ENCODE measurements at places on chromosomes 7 and 10.

- DNase-seq, result no peak
Measured at GRCh38 chr10:124566981-124567835, 105.6 kb downstream of the LHPP start.

GRCh38 chr7:142301923-142302550, 44.2 kb upstream of the PRSS58 start:
- DNase-seq, result no peak

- DNase-seq, result no peak
Measured at GRCh38 chr10:32148864-32149251, 92.6 kb upstream of the KIF5B start.

DNA sequence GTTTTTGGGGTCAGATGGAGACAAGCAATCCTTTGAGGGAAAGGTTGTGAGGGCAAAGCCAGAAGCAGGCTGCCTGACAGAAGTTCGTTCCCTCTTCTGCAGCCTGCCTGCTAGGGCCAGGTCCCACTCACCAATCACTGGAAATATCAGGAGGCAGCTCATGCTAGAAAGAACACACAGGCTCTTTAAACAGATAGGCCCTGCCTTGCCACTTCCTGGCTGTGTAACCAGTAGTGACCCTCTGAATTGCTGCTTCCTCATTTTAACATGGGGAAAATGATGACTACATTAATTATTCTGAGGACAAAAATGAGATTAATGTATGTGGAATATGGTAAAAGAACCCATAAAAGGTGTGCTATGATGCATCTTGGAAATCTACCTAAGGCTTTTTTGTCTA, 50.5 kb upstream of the MRLN start:
- DNase-seq, result no peak

DNA sequence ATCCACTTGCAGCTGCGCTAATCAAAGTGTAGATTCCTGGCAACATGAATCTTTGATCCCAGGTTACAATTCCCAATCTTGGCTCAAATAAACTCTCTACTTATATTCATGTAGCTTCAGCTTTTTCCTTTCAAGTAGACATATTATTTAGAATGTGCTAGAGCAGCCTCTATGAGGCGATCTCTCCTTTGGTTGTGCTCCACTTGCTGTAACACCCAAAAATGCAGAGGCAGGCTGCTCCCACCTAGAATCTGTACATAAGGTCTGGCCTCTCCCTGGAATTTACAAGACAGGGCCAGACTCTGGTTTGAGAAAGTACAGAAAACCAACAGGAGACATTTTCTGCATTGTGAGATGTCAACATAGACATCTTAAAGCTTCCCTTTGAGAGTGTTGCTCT, 23.1 kb downstream of the ZNF107 start:
- no peak for DNase-seq

DNA sequence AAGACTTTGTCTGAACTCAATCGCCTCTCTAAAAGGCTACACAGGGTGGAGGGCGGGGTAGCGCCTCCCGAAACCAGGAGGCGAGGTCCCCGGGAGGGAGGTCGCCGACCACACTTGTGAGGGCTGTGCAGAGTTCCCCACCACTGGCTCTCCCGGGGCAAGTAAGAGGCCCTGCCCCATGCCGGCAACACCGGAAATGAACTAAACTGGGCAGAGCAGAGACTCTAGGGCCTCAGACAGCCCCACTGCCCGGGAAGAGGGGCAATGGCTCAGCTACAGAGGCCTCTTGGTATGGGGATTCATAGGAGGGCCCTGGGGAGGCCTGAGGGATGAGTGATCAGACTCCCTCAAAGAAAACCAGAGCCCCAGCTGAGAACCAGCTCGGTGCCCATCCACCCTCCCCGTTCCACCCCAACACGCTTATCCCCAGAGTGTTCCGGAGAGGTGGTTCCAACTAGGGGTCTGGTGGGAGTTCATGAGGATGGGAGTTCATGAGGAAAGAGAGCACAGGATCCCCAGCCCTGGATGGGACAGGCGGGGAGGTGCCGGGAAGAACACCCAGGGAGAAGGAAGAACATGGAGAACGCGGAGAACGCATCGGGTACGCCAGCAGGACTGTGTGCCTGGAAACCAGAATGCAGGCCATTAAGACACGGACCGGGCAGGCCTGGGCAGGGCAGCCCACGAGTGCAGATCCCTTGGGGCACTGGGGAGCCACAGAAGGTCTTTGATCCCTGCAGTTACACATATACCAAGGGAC, 89.4 kb upstream of the MYL10 start:
- DNase-seq, result no peak

- no peak for DNase-seq
Measured at GRCh38 chr7:3657206-3657605, 356.2 kb downstream of the SDK1 start.

DNA sequence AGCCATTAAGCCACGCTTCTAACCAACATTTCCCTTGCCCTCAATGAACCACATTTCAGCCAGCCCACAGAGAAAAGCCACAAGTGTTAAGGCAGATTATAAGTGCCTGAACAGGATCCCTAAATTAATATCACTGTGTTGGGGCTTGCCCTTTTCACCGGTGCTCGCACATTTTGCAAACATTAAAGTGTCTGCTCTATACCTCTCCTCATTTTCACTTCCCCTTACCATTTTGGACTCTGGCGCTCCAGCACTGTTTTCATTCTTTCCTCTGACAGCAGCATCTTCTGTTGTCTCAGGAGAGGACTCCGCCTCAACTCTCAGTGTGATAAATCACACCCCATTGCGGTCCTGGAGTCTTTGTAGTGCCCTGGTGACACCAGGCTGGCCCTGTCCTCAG, 274.2 kb downstream of the BAMBI start:
- no peak for DNase-seq

DNA sequence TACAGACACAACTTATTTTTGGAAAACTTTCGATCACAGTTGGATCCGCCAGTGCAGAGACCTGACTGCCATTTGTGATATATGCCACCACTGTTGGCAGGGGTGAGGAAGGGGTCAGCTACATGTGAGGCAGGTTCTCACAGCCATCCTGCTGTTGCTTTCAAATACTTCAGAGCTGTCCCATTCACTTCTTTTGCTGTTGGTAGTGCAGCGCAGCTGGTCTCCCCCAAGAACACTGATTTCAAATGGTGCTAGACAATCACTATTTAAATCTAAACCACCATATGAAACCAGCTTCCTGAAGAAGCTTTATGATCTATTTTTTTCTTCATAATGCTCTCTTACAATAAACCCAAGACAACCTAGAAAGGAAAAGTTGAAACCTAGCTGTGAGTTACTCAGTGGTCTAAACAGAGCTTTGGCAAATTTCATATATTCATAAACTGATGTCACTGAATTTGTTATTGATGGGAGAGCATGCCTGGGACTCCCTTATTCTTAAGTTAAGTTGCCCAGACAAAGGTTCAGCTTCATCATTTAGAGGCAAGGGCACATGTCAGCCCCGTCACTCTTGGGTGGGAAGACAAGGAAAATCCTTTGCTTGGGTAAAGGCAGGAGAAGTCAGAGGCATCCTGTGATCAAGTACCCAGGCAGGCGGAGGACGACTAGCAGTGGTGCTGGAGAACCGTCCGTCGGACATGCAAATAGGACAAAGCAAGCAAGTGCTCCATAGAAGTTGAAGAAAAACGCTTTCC, 143.4 kb upstream of the KLF14 start:
- no peak for DNase-seq

Data from AG04449 (cell line).